ENCODE measurements at places on chromosomes 6 and 20. TPM values are rescaled to one million over a fixed set of nuclear protein-coding genes. Genes with fewer than 3 reads are reported as not detected.
A peak's percentile ranks its signal among the peaks of the same experiment; 100 is the strongest.

Gene APMAP
- 36.7 TPM for total RNA-seq

GRCh38 chr20:38633577-38634093 is 32.0 kb downstream of the ARHGAP40 start:
- no peaks in the 10 kb centered on the region for H3K36me3 ChIP-seq
- DNase-seq: peak; percentile 75
- H3K27me3 ChIP-seq: peaks cover 7% of the 10 kb centered on the region

- no peaks in the 10 kb centered on the region for H3K36me3 ChIP-seq
- peaks cover 20% of the 10 kb centered on the region for H3K27me3 ChIP-seq
- no peak overlapping the region for H3K4me3 ChIP-seq
- H3K4me1 ChIP-seq: peaks cover 27% of the 10 kb centered on the region
- peak overlapping the region; percentile 43 for H3K27ac ChIP-seq
These were observed 19.2 kb downstream of the TUBB2B start for GRCh38 chr6:3208098-3208774.

Gene C20orf96
- total RNA-seq: 7.4 TPM

DNA sequence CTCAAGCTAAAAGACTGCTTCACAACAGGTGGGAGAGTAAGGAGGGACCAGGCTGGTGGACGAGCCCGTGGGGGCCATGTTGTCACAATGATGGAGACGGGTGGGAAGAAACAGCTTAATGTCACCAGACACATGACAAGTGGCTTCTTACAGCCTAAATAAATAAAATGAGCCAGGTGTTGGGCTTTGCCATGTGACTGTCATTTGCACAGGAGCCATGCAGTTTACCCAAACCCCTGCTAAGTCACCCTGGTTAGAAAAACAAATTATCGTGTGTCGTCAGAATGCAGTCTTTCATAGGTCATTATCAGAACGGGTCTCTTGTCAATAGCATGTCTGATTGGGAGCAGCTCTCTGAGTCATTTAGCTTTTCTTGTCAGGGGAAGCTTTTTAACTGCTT is 18.5 kb downstream of the BTBD3 start:
- no peak for DNase-seq
- no peaks in the 10 kb centered on the region for H3K4me1 ChIP-seq
- no peaks in the 10 kb centered on the region for H3K27me3 ChIP-seq
- H3K36me3 ChIP-seq: no peaks in the 10 kb centered on the region
- no peak overlapping the region for H3K27ac ChIP-seq

DNA sequence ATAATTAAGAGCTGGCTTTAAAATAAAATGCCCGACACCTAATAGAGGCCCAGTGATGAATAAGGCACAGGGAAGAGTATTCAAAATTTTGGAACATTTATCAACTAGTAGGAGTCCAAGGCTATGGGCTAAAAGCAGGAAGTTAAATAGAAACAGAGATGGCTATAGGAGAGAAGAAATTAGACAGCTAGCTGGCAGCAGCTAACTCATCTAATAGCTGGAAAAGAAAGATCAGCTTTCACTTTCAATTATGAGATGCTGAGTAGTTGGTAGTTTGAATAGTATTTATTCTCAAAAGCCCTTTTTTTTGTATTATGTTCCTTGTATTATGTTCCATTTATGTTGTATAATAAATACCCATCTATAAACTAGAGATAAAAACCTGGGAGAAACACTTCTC is 215.7 kb downstream of the SLC35F1 start:
- DNase-seq: no peak
- H3K4me1 ChIP-seq: no peaks in the 10 kb centered on the region
- H3K36me3 ChIP-seq: no peaks in the 10 kb centered on the region
- H3K27ac ChIP-seq: no peak overlapping the region
- peaks cover 1% of the 10 kb centered on the region for H3K27me3 ChIP-seq
- H3K4me3 ChIP-seq: no peak overlapping the region

DNA sequence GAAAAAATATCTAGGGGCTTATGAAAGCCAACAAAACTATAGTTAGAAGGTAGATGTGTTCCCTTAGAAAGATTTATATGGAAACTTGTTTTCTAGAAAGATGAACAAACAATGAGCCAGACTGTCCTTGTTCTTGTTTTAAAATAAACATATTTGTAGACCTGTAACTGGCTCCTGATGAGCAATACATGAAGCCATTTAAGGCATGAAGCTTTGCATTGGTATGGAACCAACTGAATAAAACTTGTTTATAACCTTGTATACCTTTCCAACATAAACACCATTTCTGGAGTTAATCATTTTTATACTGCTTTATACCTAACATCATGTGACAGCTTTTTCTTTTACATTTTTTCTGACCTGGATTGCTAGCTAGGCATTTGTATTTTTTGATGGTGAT is 247.8 kb downstream of the PRL start:
- no peak overlapping the region for H3K4me3 ChIP-seq
- no peaks in the 10 kb centered on the region for H3K27me3 ChIP-seq
- peaks cover 1% of the 10 kb centered on the region for H3K36me3 ChIP-seq

Gene GTSF1L
- not detected for total RNA-seq

- no peak for DNase-seq
- H3K27ac ChIP-seq: no peak within 1 kb of the TSS
- H3K4me3 ChIP-seq: no peak within 1 kb of the TSS
- peaks cover 45% of the 10 kb centered on the region for H3K27me3 ChIP-seq
- H3K4me1 ChIP-seq: peaks cover 15% of the 10 kb centered on the region
- H3K36me3 ChIP-seq: no peaks in the 10 kb centered on the region
These were observed at the start of gene THBS2 for GRCh38 chr6:169253337-169254238. TSS of gene THBS2 (minus strand) at chr6:169253846. CDS start at chr6:169250784, 3,062 bp downstream.

DNA sequence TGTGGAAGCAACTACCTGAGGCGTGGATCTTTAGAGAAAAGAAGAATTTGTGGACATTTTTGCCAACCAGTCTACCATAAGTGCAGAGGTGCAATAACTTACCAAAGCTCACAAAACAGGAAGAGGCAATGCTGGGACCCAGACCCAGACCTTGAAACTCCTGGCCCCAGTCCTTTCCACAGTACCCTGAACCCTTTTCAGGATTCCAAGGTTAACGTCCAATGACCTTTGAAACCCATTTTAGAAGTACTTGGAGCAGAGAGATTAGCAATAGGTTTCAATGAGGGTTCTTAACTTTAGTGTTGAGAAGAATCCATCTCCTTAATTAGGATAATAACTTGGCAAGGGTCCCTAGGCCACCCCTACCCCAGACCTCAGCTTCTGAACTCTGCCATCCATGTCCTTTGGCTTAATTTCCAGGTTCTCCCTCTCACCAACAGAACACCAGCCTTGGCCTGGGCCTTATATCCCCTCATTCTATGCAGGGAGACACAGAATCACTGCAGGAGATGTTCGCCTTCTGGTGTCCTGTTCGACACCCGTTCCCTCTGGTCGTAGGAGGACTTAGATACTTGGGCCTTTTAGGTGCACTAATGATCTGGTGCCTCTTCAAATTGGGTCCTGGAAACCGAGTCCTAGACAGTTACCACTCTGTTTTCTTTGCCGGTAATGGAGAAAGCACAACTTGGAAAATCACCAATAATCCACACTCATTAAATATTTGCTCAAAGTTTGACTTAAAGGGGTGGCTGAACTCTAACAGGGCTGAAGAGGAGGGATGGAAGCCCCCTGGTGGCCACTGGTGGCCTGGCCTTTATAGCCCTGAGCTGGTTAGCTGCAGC is 40.6 kb downstream of the ISM1 start:
- peak; percentile 84 for DNase-seq
- no peaks in the 10 kb centered on the region for H3K27me3 ChIP-seq
- no peak overlapping the region for H3K27ac ChIP-seq
- H3K4me1 ChIP-seq: peaks cover 10% of the 10 kb centered on the region

DNA sequence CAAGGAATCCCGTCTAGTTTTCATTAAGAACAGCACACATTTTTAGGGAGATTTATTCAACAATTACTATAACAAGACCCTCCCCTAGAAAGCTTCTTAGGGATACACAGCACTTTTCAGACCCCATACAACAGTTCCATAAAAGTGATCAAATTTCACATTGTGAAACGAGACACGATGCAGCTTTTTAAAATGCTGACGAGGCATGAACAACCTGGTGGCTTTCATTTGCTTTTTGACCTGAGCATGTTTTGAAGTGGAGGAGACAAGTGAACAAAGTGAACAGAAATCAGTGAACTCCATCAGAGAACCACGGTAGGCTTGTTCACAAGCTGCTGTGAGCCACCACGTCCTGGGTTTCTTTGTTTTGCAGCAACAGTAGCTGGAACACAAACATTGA is 112.2 kb downstream of the PCSK2 start:
- H3K36me3 ChIP-seq: no peaks in the 10 kb centered on the region
- no peaks in the 10 kb centered on the region for H3K4me1 ChIP-seq
- peaks cover 1% of the 10 kb centered on the region for H3K27me3 ChIP-seq
- H3K27ac ChIP-seq: no peak overlapping the region

- peak overlapping the region; percentile 74 for H3K4me3 ChIP-seq
- H3K4me1 ChIP-seq: peaks cover 10% of the 10 kb centered on the region
- DNase-seq: peak; percentile 51
These were observed 11.5 kb upstream of the TMC2 start for GRCh38 chr20:2524709-2525506.

DNA sequence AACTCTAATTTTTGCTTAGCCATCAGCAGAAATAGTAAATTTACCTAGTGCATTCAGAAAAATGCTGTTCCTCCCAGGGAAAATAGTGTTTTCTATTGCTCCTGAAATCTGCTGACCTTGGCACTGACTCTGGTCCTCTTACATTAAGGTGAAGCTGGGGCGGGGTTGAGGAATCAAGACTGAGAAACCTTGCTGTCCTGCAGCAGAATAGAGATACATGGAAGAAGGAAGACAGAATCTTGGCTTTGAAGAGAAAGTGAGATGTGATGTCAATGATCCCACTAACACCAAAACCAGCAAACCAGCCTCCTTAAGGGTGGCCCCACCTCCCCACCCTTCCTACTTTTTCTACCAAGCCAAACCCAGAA is 840 bp upstream of the LY86 start:
- no peak for DNase-seq
- H3K36me3 ChIP-seq: no peaks in the 10 kb centered on the region
- H3K4me3 ChIP-seq: peak overlapping the region; percentile 61
- H3K27ac ChIP-seq: peak overlapping the region; percentile 18
- H3K27me3 ChIP-seq: no peaks in the 10 kb centered on the region
